ENCODE measurements at places on chromosomes 3 and 15.
A peak's percentile ranks its signal among the peaks of the same experiment; 100 is the strongest.

GRCh38 chr3:31442755-31443154 is 90.0 kb upstream of the STT3B start:
- DNase-seq: no peak

GRCh38 chr3:11244121-11244677 is 28.0 kb upstream of the ATG7 start:
- DNase-seq: no peak

DNA sequence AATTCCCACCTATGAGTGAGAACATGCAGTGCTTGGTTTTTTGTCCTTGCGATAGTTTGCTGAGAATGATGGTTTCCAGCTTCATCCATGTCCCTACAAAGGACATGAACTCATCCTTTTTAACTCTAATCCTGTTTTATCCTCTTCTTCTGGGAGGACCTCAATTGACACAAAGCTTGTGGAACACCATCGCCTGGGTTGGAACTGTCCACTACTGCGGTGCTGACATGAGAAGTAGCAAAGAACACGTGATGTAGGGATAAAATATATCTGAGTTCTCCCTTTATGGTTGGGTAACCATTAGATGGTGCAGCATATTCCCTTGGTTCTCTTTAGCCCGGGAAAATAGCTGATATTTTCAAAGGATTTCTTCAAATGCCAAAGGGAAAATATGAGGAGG is 105.3 kb upstream of the TOPAZ1 start:
- DNase-seq: no peak

GRCh38 chr15:77021803-77022381 is 27.0 kb downstream of the PSTPIP1 start:
- peak; percentile 58 for DNase-seq
